A673 (cell line): ENCODE measurements at places on chromosomes 16 and 17.

- no peak for DNase-seq
Observed at GRCh38 chr17:49401971-49402611, 12.6 kb downstream of the PHB1 start.

DNA sequence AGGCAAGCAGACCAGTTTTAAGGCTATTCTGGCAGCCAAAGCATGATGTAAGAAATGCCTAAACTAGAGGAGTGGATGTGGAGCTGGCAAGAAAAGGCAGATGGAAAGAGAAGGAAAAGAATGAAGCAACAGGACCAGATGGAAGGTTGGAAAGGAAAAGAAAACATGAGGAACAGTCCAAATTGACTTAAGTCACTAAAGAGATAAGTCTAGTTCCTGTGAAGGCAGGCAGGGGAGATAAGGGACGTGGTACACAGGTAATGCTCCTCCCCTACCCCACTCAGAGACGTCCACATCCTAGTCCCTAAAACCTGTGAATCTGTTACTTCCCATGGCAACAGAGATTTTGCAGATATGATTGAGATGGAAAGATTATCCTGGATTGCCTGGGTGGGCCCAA, 43.5 kb downstream of the TEX2 start:
- DNase-seq: no peak

DNA sequence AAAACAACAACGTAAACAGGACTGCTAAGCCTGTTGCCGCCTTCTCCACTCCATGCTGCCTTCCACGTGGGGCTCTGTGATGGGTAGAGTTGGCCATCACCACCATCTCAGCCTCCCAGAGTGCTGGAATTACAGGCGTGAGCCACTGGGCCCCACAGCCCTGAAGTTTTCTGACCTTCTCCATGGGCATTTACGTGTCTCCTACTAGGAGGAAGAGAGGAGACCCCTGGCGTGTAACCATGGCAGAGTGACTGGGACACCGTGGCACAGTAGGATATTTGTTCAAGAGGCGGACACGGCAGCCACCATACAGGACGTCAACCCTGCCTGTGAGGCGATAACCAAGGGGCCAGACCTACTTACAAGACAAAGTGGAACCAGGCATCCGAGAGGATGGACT, 31.1 kb downstream of the TRPV3 start:
- no peak for DNase-seq

- DNase-seq: no peak
Observed at GRCh38 chr17:1931844-1932579, 93.1 kb downstream of the RTN4RL1 start.

GRCh38 chr17:16428098-16428882, 12.9 kb downstream of the TRPV2 start:
- peak; percentile 77 for DNase-seq

DNA sequence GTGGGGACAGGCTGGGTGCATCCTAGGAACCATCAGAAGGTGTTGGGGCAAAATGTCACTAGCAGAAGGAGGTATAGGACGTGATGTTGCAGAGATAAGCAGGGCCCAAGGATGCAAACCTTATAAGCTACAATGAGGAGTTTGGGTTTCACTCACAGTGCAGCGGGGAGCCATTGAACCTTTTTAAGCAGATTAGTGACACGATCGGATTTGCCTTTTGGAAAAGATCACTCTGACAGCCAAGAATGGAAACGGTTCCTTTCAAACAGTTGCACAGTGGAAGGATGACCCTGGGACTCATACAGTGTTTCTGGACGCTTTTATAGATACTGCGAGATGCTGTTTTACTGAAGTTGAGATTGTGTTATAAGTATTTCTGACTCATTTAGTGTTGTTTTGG, 131.8 kb upstream of the CACNG3 start:
- no peak for DNase-seq

DNA sequence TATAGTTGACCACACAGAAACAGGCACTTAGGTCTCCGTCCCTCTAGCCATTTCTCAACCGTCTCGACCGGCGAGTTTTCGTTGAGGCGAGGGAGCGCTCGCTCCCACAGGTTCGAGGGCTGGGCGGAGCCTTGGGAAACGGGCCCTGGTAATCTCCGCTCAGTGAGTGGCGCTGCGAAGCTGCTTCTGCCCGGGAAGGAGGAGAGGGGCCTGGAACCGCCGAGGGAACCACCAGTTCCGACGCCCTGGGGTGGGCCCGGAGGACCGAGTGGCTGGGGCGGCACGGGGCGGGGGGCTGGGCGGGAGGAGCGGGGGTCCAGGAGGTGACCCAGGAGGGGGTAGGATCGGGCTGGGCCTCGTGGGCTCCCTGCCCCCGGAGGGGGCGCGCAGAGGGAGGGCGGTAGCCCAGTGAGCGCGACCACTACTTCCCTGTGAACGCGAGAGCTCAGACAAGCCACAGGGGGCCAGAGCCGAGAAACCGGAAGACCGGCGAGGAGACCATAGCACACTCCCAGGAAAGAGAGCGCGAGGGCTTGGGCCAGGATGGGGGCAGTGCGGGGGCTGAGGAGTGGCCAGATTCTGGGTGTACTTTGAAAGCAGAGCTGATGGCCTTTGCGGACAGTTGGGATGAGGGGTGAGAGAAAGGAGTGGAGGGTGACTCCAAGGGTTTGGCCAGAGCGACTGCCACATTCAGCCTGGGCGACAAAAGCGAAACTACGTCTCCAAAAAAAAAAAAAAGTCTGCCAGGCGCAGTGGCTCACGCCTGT, 29.9 kb upstream of the ARL4D start:
- DNase-seq: peak; percentile 72

- no peak for DNase-seq
Observed at GRCh38 chr16:22257440-22257839, 39.8 kb upstream of the POLR3E start.

DNA sequence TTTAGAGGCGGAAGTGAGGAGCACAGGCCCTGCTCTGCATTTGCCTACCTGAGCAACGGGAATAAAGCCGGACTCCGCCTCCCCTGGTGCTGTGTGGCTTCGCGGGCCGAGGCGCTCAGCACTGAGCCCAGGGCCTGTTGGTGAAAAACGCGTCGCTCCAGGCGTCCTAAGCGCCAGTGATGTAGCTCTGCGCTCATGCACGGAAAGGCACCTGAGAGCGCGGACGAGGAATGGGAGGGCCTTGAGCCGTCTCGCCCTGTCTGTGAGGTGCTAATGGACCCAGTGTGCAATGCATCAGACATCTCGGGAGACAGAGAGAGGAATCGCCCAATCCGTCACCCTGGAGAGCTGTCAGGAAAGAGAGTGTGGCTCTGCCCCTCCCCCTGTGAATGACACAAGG, 17.2 kb upstream of the ATP2A3 start:
- DNase-seq: no peak

DNA sequence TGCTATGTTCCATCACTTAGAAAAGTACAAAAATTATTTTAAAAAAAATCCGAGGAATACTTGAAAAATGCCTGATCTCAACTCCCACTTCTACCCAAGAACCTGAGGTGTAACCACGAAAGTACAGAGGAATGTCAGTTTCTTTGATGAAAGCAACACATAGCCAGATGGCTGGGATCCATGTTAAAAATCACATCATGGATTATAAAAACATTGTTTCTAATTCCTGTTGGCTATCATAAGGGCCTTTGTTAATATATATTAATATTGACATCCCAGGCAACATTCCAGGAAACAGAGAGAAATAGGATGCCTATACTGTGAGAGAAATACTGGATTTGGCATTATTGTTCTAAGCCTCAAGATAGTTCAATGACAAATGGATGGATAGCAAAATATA, 115.3 kb downstream of the SKAP1 start:
- no peak for DNase-seq

- no peak for DNase-seq
Observed at GRCh38 chr16:78715106-78715505, 615.7 kb downstream of the WWOX start.

GRCh38 chr16:77736879-77737278, 14.6 kb downstream of the NUDT7 start:
- DNase-seq: no peak

- DNase-seq: peak; percentile 35
Observed at GRCh38 chr16:26963109-26963508, 103.6 kb upstream of the C16orf82 start.

- no peak for DNase-seq
Observed at GRCh38 chr17:72863526-72864211, 228.8 kb downstream of the SLC39A11 start.

- no peak for DNase-seq
Observed at GRCh38 chr17:40095944-40096791, 4.2 kb downstream of the NR1D1 start.

DNA sequence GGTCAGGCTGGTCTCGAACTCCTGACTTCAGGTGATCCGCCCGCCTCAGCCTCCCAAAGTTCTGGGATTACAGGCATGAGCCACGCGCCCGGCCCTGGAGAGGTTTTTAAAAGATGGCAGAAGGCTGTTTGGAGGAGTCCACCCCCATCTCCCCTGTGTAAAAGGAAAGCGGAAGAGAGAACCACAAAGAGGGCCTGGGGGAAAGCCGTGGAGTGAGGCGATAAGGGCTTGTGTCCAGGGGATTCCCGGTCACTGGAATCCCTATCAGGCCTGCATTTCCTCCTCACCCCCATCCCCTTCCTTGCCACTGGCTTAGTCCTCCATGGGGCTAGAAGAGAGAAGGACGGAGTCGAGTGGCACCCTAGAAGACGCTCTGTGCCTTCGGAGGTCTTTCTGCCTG, at the start of gene GP1BA:
Gene GP1BA (plus strand): TSS at position 315 of the 400 bp plus-strand sequence. CDS start 328 bp downstream, outside the sequence.
- DNase-seq: no peak

- no peak for DNase-seq
Observed at GRCh38 chr17:60315650-60316049, 76.3 kb downstream of the USP32 start.

DNA sequence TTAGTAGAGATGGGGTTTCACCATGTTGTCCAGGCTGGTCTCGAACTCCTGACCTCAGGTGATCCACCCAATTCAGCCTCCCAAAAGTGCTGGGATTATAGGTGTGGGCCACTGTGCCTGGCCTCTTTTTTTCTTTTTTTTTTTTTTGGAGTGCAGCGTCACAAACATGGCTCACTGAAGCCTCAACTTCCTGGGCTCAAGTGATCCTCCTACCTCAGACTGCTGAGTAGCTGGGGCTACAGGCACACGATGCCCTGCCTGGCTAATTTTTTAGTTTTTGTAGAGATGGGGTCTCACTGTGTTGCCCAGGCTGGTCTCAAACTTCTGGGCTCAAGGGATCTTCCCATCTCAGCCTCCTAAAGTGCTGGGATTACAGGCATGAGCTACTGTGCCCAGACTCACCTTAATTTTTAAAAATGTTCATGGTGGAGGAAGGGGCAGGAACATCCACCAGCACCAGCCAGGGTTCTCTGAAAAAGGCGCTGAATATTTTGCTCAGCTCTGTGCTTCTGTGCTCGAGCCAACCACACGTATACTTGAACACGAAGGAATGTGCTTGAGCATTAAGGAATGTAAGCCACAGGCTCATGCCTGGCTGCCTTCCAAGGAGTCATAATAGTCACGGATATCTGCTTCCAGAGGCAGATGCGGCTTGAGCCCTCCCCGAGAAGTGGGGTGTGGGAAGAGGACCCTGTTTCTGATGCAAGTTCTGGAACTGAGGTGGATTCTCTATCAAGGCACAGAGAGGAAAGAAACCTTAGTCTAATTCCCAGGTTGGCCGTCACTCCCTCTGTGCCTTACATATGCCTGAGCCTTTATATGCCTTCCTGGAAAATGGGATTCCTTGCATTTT, 65.5 kb upstream of the CREBBP start:
- DNase-seq: peak; percentile 96

GRCh38 chr16:56242740-56243139, 51.5 kb downstream of the GNAO1 start:
- no peak for DNase-seq

DNA sequence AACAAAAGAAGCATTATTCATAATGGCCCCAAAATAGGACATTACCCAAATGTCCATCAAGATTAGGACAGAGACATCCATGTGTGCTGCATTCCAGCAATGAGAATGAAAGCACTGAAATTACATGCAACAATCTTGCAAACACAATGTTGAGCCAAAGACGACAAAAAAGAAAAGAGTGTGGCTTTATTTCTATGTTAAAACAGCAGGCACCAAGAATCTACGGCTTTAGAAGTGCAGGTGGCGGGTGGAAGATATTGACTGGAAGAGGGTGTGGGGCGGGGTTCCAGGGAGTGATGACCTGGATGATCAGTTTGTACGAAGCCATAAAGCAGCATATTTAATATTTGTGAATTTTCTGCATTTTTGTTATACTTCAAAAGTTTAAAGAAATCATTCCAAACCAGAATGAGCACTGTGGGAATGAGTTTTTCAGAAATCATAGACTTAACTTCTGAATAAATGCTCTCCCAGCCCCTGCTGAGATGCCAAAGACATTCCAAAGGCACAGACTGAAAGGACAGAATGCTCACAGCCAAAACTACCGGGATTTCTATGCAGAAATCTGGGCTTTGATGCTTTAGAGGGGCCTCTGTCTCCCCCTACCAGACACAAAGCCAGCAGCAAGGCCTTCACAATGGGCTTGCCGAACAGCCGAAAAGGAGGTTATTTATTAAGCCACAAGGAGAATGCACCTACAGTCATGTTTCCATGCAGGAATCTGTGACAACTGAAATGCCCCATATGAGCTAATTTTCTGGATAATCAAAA, 361.6 kb downstream of the GRIN2A start:
- DNase-seq: no peak

GRCh38 chr16:51825779-51826178, 674.7 kb upstream of the SALL1 start:
- DNase-seq: no peak

- no peak for DNase-seq
Observed at GRCh38 chr17:20706751-20707373, 127.3 kb downstream of the CDRT15L2 start.

GRCh38 chr17:40194821-40195220, 17.6 kb downstream of the RAPGEFL1 start:
- no peak for DNase-seq

- no peak for DNase-seq
Observed at GRCh38 chr17:15268461-15268860, 3.3 kb upstream of the PMP22 start.

GRCh38 chr17:9872852-9873251, 32.2 kb downstream of the RCVRN start:
- DNase-seq: no peak

DNA sequence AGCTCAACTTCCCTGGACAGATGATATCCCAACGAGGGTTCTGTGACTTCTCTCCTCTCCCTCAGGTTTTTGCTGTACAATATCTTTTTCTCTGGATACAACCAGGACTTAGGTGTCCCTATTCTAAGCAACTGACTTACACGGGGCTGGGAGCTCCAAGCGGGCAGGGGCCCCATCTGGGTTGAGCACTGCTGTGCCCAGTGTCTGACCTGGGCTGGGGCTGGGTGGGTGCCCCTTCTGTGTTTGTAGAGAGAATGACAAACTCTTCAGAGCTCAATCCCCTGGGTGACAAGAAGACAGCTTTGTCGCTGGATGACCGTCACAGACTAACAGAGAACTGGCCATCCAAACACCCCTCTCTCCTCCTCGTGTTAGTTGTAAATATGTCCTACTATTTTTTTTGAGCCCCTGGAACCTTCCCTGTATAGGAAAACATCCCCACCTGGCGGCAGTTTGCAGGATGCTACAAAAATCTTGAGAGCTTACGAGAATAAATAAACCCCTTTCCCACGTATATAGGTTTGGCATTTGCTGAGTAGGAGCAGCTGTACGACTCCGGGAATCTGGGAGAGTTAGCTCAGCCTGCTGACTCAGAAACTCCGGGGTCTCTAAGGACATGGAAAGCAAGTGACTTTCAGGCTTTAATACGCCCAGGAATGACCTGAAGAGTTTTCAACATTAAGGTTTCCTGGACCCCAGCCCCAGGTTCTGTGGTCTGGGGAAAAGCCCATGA, 23.7 kb upstream of the RCVRN start:
- peak; percentile 31 for DNase-seq

GRCh38 chr16:2194852-2195321, 1.5 kb downstream of the CASKIN1 start:
- DNase-seq: peak; percentile 48
